Aorta (tissue), 5 donors: ENCODE measurements at places on chromosomes 7 and 10. TPM values are rescaled to one million over a fixed set of nuclear protein-coding genes. Genes with fewer than 3 reads are reported as not detected.

ZSCAN21 gene
- total RNA-seq: 7.9 TPM

DNA sequence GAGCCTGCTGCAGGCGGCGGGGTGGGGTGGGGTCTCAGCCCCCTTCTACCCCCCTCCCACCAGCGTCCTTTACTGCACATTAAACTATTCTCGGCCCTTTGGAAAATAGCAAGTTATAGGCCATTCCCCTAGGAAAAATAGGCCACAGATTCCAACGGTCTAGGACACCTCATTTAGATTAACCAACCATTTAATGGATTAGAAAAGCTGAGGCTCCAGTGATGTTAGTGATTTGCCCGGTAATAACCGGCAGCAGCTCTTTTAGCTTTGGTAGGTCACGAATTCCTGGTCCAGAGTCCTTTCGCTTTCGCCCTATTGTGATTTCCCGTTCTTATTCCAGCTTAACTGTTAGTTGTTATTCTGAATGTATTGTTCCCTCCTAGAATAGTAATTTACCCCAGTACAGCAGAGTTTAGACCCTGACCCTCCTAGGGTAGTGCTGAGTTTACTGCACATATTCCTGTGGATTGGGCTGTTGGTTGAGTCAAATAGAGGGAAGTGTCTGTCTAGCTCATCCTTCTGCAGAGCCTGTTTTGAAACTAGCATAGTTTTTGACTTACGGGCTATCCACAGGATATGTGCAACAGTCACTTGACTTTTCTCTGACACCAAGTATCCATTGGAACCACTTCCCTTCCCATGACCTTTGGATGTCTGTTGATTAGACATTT, 754 bp downstream of the GSTO1 start:
- H3K27me3 ChIP-seq: no peaks in the 10 kb centered on the region
- no peaks in the 10 kb centered on the region for H3K4me1 ChIP-seq
- no peak for DNase-seq
- H3K36me3 ChIP-seq: no peaks in the 10 kb centered on the region

- H3K36me3 ChIP-seq: no peaks in the 10 kb centered on the region
- H3K27me3 ChIP-seq: no peaks in the 10 kb centered on the region
- no peak overlapping the region for H3K4me3 ChIP-seq
- no peaks in the 10 kb centered on the region for H3K4me1 ChIP-seq
- no peak for DNase-seq
- H3K27ac ChIP-seq: no peak overlapping the region
These were observed 224.0 kb downstream of the TNS3 start for GRCh38 chr7:47357863-47358262.

GRCh38 chr7:101953248-101953819, 135.9 kb downstream of the CUX1 start:
- no peak overlapping the region for H3K27ac ChIP-seq
- H3K36me3 ChIP-seq: no peaks in the 10 kb centered on the region
- DNase-seq: no peak
- H3K4me3 ChIP-seq: no peak overlapping the region

DNA sequence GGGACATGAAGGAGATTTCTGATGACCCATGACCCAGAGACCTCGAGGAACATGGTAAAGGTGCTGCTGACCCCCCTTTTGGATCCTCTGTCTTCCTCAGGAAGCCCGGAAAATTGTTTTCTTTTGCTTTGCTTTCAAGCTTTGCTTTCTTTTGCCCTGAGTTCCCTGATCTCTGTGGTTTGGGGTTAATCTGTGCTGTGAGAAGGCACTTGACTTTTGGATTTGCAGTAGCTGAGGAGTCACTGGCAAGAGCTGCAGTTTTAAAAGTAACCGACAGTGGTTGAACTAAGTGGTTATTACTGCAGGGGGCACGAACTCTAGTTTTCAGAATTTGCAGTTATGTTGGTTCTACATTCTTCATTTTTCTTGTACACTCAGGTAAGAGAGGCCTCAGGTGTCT, 53.0 kb downstream of the PDZD8 start:
- H3K27me3 ChIP-seq: no peaks in the 10 kb centered on the region
- H3K36me3 ChIP-seq: no peaks in the 10 kb centered on the region
- H3K4me1 ChIP-seq: no peaks in the 10 kb centered on the region
- no peak overlapping the region for H3K4me3 ChIP-seq
- no peak overlapping the region for H3K27ac ChIP-seq

GRCh38 chr10:128047991-128048818, 78.0 kb downstream of the MKI67 start:
- H3K4me3 ChIP-seq: no peak overlapping the region
- H3K4me1 ChIP-seq: no peaks in the 10 kb centered on the region
- peak; percentile 53 for DNase-seq
- no peaks in the 10 kb centered on the region for H3K27me3 ChIP-seq
- no peak overlapping the region for H3K27ac ChIP-seq
